CD4-positive, alpha-beta T cell treated with Interleukin-17A for 1 hour (primary cell): ENCODE measurements at places on chromosomes 3 and 15.
A peak's percentile ranks its signal among the peaks of the same experiment; 100 is the strongest.

GRCh38 chr3:188049606-188050530 is 104.1 kb upstream of the LPP start:
- DNase-seq: peak; percentile 49

- no peak for DNase-seq
Measured at GRCh38 chr15:36079021-36079420, 500.4 kb upstream of the CDIN1 start.

DNA sequence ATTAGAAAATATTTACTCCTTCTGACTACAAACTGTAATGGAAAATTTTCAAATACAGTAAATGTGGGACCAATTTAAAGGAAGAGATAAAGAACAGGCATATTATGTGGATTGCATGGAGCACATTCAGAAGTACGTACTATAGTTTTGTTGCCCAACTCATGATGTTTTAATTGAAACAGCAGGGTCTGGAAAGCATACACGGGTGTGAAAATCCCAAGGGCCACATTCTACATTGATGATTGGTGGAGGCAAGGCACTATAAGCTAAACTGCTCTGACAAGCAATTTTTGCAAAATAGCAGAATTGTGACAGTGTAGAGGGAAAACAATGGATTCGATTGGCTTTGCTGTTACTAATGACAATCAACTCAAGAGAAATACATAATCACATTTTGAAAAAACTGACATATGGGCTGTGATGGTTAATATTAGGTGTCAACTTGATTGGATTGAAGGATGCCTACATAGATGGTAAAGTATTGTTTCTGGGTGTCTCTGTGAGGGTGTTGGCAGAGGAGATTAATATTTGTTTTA is 458.6 kb downstream of the PYDC2 start:
- DNase-seq: no peak

DNA sequence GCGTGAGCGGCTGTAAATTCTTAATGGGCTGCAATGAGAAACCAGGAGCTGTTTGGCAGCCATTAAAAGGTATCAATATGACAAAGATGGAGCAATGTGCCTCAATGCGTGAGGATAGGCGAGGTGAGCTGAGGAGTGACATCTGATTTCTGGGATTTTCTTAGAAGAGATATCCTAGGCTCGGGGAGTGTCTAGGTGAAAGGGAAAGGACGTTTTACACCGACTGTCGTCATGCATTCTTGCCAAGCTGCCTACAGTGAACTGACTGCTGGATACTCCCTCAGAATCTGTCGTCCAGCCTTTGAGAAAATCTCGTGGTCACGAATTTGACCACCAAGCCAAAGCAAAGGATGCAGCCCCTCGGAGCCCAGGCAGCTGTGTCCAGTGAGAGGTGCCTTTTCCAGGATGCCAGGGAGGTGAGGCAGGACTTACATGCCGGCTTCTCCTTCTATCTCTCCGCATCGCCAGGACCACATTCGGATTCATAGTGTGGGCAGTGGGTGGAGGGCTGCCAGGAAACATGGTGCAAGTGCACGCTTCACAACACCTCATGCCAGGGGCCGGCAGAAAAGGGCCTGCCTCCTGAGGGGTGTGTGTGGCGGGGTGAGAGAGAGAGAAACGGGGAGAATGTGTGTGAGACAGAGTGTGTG is 80.3 kb upstream of the ABHD17C start:
- DNase-seq: no peak

DNA sequence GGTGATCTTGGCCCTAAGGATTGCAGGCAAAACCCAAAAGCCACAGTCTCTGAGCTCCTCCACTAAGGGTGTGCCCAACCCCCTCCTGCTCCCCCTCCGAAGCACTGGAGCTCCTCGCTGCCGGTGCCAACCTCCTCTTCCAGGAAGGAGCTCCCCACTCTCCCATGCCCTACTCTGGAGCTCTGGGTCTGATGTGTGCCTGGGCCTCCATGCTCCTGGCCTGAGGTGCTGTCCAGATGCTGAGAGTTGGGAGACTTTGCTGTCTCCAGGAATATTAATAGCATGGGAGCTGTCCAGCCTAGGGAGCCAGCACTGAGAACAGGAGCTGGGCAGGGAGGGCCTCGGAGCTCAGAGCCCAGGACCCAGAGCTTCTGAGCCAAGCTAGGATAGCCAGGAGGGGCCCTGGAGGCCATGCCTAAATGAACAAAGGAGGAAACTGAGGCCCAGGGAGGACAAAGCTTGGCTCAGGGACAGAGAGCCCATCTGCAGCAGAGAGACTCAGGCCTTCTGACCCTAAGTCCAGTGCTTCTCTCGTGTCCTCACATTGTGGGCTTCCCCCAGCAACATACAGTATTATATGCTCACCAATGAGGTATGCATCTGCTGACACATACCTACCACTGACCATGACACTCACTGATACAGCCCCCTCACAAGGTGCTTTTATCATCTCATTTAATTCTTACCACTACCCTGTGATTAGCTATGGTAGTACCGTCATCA is 36.9 kb upstream of the HERC1 start:
- DNase-seq: no peak

DNA sequence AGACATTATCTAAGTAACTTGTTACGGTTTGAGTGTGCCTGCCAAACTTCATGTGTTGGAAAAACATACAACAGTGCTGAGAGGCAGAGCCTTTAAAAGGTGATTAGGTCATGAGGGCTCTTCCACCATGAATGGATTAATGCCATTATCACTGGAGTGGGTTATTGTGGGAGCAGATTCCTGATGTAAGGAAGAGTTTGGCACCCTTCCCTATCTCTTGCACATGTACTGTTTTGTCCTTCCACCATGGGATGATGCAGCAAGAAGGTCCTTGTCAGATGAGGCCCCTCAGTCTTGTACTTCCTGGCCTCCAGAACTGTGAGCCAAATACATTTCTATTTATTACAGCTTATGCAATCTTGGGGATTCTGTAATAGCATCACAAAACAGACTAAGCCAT is 413.9 kb downstream of the EPHA3 start:
- DNase-seq: no peak

DNA sequence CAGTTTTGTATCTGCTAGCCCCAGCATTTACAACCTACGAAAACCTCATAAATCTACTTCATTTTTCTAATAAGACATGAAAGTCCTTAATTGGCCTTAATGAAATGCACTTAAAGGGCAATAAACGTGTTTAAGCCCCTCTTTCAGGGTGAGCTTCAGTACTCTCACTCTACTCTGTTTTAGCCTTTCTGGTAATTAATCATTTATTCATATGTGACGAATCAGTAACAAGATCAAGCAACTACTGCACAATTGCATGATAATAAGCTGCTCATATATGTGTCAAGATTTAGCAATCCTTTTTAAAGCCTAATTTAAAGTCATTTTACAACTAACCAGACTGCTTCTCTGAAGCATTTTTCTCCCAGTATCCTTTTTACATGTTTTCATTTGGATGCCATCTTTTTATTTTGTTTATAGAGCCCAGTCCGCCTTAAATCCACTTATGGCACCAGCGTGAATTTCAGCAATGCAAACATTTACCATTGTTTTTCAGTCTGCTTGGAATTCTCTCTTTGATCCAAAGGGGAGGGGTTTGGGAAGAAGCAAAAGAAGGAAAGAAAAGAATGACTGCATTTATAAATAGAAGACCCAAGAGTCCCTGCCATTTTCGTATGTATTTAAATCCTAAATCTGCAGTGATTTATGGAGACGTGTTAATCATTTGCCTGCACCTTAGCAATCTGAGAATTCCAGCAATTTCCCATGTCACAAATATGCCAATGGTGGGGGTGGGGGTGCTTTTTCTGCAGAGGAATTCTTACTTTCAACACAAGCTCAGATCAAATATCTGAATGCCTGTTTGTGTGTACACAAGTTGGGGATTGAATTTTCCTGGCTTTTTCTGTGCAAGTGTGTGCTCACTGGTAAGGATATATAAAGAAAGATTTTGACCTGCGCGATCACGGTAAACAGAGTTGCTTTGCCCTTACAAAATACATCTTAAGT is 230.8 kb upstream of the TBC1D5 start:
- no peak for DNase-seq

GRCh38 chr3:179318876-179319275 is 4.0 kb upstream of the ZNF639 start:
- no peak for DNase-seq

DNA sequence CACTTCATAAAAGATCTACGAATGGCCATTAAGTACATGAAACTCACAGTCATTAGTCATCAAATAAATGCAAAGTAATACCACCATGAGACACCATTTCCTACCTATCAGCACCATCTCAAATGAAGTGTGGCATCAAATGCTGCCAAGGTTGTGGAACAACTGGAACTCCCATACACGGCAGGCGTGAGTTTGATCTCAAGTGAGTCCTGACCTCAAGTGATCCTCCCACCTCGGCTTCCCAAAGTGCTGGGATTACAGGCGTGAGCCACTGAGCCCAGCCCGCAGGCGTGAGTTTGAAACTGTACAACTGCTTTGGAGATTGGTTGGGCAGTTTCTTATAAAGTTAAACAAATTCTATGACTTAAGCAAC is 28.8 kb upstream of the HDAC11 start:
- peak; percentile 42 for DNase-seq

GRCh38 chr3:21170964-21171363 is 580.0 kb downstream of the ZNF385D start:
- DNase-seq: no peak

- no peak for DNase-seq
Measured at GRCh38 chr3:109687626-109688025, 350.3 kb upstream of the DPPA4 start.
